Epithelial cell of umbilical artery (primary cell): ENCODE measurements at places on chromosomes 16 and 17. TPM values are rescaled to one million over a fixed set of nuclear protein-coding genes. Genes with fewer than 3 reads are reported as not detected.

PHF23 gene
- total RNA-seq, result 39.7 and 43.9 TPM in 2 replicates

TMEM95 gene
- total RNA-seq, result not detected in 2 replicates

NOXO1 gene
- total RNA-seq, result not detected in 2 replicates

CSH1 gene
- total RNA-seq, result not detected in 2 replicates

SPATA22 gene
- 0.30 and 1.3 TPM in 2 replicates for total RNA-seq

TMEM235 gene
- total RNA-seq, result under 0.01 and 0.46 TPM in 2 replicates

KIF2B gene
- not detected in 2 replicates for total RNA-seq

MEOX1 gene
- total RNA-seq, result not detected in 2 replicates

FBXO39 gene
- 0.61 and 3.2 TPM in 2 replicates for total RNA-seq

CYGB gene
- total RNA-seq, result 0.32 and 0.46 TPM in 2 replicates

CA4 gene
- not detected in 2 replicates for total RNA-seq

MARVELD3 gene
- total RNA-seq, result not detected in 2 replicates

SEPTIN12 gene
- not detected in 2 replicates for total RNA-seq

KRTAP9-2 gene
- total RNA-seq, result not detected in 2 replicates

VASN gene
- 0.32 and 1.2 TPM in 2 replicates for total RNA-seq

TPSD1 gene
- not detected in 2 replicates for total RNA-seq

TMEM106A gene
- 1.9 and 2.9 TPM in 2 replicates for total RNA-seq

CLEC18C gene
- under 0.01 and 0.15 TPM in 2 replicates for total RNA-seq

KRTAP4-1 gene
- total RNA-seq, result not detected in 2 replicates

EXOC3L1 gene
- total RNA-seq, result 8.8 and 29.9 TPM in 2 replicates

RPL23 gene
- 903 and 1,481 TPM in 2 replicates for total RNA-seq

RUNDC3A gene
- 0.32 TPM in 1 of 2 replicates, not detected in the other for total RNA-seq

NETO2 gene
- total RNA-seq, result 31.2 and 33.7 TPM in 2 replicates

RAMP2 gene
- 1.9 and 5.2 TPM in 2 replicates for total RNA-seq

CES1 gene
- total RNA-seq, result not detected in 2 replicates

MSRB1 gene
- 6.5 and 8.1 TPM in 2 replicates for total RNA-seq

MRM1 gene
- 5.8 and 7.0 TPM in 2 replicates for total RNA-seq

PRR35 gene
- under 0.01 TPM in 1 of 2 replicates, not detected in the other for total RNA-seq

OR1A2 gene
- total RNA-seq, result not detected in 2 replicates

CORO6 gene
- total RNA-seq, result 2.9 and 4.0 TPM in 2 replicates

PRSS27 gene
- total RNA-seq, result 0.32 and 0.46 TPM in 2 replicates

CHAD gene
- total RNA-seq, result not detected in 2 replicates

MEIOC gene
- under 0.01 TPM in 1 of 2 replicates, not detected in the other for total RNA-seq

PLD6 gene
- total RNA-seq, result 2.3 and 2.9 TPM in 2 replicates

EME1 gene
- 2.6 and 6.4 TPM in 2 replicates for total RNA-seq

NOD2 gene
- total RNA-seq, result 0.30 TPM in 1 of 2 replicates, not detected in the other

SOX8 gene
- 0.30 and 0.65 TPM in 2 replicates for total RNA-seq

PRCD gene
- total RNA-seq, result not detected in 2 replicates

TNFRSF13B gene
- total RNA-seq, result not detected in 2 replicates

LPO gene
- total RNA-seq, result not detected in 2 replicates

SLC6A2 gene
- not detected in 2 replicates for total RNA-seq

GPR139 gene
- not detected in 2 replicates for total RNA-seq

SCN4A gene
- total RNA-seq, result under 0.01 TPM in 1 of 2 replicates, not detected in the other

ITGA2B gene
- under 0.01 and 0.46 TPM in 2 replicates for total RNA-seq

TM4SF5 gene
- total RNA-seq, result not detected in 2 replicates
